ENCODE measurements at places on chromosomes 16 and 17.

DNA sequence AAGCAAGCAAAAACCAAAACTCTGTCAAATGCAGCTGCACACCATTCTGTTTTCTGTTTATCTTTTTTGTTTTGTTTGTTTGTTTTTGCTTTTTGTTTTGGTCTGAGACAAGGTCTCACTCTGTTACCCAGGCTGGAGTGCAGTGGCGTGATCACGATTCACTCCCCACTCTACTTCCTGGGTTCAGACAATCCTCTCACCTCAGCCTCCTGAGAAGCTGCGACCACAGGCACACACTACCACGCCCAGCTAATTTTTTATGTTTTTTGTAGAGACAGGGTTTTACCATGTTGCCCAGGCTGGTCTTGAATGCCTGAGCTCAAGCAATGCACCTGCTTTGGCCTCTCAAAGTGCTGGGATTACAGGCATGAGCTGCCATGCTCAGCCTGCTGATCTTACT lies 19.3 kb upstream of the SLFN13 start:
- no peak for DNase-seq

- DNase-seq: no peak
Measured at GRCh38 chr17:47696717-47697642, 3.0 kb downstream of the TBKBP1 start.

GRCh38 chr17:40903129-40903847 lies 18.2 kb upstream of the KRT20 start:
- no peak for DNase-seq

DNA sequence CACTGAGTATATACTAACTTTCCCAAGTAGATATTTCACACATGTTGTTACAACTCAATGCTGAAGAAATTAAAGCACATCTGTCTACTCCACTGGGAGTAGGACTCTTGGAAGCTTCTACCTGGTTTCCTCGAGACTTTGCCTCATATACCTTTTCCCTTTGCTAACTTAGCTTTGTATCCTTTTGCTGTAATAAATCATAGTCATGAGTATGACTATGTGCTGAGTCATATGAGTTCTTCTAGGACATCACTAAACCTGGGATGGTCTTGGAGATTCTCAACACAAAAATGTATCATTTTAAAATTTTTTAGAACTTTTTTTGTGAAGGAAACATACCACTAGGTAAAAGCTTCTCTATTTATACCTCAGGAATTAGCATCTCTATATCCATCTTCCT lies 39.8 kb downstream of the ABCA5 start:
- DNase-seq: no peak

- DNase-seq: no peak
Measured at GRCh38 chr17:48121923-48122664, 14.5 kb downstream of the SNX11 start.

DNA sequence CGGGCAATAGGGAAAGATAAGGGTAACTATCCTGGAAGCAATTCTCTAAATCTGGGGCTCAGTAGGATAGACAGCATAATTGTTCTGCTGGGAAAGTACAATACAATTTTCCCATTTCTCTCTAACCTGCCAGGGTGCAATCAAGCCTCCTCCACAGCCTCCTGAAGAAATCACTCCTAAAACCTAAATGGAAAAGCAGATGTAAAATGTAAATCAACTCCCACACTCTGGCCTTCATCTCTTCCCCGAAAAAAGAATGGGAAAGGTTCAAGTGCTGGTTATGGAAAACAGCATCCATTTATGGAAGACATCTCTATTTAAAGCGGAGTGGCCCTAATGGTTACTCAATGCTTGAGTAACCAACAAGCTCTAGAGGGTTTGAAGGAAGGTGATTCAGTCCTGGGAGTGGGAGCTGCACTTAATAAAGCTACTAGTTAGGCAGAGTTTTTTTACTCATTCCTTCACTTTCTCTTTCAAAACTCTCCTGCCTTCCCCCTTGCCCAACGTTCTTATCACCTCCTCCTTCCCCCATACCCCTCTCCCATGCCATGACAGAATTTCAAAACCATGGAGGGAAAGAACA lies 5.1 kb downstream of the MMD start:
- DNase-seq: no peak

- no peak for DNase-seq
Measured at GRCh38 chr17:42894283-42895184, 6.1 kb upstream of the G6PC1 start.

All from muscle of leg (tissue), 16 donors.